HuH-7.5 (cell line): ENCODE measurements at places on chromosomes 7 and 10.
A peak's percentile ranks its signal among the peaks of the same experiment; 100 is the strongest.

DNA sequence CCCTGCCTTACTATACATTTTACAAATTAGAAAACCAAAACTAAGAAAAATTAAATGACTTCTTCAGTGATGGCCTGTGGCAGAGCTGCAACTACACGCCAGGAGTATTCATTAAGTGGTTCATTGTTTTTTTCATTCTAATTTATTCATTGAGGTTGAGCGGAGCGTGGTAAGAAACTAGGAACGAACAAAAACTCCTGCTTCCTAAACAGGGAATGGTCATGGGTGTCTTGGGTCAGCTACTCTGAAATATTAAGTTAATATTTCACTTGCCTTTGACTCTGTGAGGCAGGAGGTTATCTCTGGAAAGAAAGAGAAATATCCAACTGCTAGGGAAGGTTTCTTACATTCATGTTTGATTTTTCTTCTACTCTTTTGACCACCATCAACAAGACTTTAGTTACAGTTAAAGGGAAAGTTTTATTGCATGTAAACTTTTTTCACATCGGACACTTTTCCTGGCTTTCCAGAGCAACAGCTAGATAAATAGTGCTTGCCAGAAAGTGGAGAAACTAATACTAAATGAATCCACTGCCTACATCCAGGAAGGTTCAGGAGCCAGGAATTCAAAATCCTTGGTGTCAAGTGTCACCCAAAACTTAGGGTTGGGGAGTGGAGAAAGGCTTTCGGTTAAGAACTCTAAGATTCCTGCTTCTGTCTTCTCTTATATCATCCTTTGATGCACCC lies 896 bp upstream of the GNG11 start:
- no peak for DNase-seq

DNA sequence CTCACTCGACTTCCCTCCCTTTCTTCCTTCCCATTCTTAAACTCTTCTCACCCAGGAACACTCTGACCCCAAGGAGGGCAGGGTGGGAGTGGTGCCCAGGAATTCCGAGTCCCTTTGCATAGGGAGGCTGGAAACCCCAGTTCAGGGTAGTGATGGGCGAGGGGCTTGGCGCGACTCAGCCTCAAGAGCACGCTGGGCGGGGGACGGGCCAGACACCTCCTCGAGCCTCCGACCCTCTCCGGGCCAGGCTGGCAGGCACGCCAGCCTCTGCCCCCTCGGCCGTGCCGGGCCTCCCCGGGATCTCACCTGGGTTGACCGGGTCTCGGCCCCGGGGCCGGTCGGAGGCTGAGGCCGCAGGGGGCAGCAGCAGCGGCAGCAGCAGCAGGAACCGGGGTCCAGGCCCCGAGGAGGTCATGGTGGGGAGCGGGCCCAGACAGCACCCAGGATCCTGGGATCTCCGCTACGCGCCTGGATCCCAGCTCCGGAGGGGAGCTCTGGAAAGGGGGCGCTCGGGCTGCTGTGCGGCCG lies 457 bp downstream of the PLOD3 start:
- DNase-seq = no peak

DNA sequence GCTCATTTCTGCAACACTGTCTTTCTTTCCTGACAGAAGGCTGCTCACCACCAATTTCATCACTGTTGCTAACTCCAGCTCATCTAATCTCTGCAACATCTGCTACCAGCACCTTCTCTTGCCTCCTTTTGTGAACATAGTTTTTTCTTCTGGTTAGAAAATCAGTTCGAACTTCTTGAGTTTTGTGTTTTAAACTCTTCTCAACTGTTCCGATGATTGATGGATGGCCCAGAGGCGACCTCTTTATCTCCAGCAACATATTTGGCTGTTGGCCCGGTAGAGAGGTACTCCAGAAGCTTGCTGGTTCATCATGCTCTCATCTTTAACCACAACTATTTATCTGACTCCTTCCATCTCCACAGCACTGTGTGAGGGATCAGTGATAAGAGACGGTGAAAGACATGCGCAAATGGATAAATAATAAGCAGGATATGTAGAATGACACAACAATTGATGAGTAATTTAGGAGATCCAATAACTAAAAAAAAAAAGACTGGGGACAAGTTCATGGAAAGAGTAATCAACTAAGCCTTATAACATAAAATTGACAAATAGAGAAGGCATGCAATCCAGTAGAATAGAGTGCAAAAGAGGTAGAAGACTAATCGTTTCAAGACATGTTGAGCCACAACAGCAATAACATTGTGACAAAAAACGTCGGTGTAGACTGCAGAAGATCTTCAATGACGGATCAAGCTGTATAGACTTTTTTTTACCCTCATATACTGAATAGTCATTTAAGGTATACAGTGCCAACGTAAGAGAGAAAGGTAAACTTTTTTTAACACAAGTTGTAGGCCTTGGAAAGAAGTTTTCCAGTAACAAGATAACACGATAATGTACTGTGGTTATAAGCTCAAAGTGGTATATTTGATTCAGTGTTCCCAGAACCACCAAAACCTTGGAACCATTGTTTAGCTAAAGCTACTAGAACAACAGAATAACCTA lies 152.2 kb downstream of the CRPPA start:
- no peak for DNase-seq

GRCh38 chr10:12435348-12435747 lies 86.0 kb downstream of the CAMK1D start:
- DNase-seq = no peak

GRCh38 chr7:34036051-34036920 lies 130.9 kb downstream of the BMPER start:
- peak; percentile 32 for DNase-seq

DNA sequence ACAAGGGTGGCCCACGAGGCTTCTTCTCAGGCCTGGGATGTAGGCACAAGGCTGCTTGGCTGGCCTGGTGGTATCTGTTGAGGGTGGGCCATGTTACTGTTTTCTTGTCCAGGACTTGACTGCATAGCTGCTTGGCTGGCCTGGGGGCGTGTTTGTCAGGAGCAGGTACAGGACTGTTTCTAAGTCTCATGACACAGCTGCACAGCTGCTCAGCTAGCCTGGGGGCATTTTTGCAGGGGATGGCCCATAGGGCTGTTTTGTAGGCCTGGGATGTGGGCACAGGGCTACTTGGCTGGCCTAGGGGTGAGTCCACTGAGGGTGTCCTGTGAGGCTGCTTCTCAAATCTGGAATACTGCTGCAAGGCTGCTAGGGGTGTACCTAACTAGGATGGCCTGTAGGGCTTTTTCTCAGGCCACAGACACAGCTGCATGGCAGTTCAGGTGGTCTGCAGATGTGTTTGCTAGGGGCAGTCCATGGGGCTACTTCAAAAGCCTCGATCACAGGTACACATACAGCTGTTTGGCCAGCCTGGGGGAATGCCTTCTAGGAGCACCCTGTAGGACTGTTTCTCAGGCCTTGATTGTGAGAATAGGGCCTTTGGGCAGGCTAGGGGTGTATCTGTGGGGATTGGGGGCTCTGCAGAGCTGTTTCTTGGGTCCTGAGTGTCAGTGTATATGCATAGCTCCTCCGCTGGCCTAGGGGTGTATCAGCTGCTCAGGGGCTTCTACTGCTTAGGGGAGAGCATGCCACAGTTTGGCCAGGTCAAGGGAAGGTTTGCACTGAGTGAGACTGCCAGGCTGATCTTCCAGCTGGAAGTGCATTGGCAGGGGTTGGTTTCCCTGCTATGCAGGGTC lies 26.6 kb upstream of the PLA2G12B start:
- no peak for DNase-seq

DNA sequence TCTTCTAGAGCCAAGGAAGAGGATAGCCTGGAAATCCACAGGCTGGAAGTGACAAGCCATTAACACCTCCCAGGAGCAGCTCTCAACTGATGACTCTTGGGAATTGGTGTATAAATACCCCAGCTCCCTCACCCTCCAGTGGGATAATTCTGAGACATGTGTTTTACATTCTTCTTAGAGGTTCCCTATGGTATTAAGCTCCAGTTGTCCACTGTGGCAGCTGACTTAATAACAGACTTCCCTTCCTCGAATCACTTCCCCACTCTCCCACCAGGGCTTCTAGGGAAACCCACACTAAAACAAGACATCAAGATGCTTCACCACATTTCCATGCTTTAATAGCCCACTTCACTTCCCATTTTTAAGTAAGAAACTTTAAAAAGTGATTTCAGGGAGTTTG lies 47.2 kb downstream of the FAM107B start:
- no peak for DNase-seq

DNA sequence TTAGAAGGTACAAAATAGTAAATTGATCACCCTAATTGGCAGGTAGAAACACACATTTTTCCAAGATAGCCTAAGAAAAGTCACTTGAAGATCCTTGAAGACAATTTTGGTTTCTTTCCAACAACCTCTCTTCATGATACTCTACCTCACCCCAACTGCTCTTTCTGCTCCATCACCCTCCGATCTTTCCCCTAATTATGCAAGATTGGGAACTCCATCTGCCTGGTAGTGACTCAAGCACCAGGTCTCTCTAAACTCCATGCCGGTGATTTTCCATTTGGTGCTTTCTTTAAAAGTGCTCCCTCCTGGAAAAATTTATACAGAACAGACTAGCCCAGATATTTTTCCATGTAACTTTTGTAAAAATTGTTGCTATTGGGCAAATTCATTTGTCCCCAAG lies 1.1 kb upstream of the AKR1B1 start:
- no peak for DNase-seq

DNA sequence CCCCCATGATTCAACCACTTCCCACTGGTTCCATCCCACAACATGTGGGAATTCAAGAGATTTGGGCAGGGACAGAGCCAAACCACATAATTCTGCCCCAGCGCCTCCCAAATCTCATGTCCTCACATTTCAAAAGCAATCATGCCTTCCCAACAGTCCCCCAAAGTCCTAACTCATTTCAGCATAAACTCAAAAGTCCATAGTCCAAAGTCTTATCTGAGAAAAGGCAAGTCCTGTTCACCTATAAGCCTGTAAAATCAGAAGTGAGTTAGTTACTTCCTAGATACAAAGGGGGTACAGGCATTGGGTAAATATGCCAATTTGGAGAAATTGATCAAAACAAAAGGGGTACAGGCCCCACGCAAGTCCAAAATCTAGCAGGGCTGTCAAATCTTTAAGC lies 272.9 kb downstream of the MAGI2 start:
- no peak for DNase-seq
